ENCODE measurements at places on chromosomes 4 and X.

DNA sequence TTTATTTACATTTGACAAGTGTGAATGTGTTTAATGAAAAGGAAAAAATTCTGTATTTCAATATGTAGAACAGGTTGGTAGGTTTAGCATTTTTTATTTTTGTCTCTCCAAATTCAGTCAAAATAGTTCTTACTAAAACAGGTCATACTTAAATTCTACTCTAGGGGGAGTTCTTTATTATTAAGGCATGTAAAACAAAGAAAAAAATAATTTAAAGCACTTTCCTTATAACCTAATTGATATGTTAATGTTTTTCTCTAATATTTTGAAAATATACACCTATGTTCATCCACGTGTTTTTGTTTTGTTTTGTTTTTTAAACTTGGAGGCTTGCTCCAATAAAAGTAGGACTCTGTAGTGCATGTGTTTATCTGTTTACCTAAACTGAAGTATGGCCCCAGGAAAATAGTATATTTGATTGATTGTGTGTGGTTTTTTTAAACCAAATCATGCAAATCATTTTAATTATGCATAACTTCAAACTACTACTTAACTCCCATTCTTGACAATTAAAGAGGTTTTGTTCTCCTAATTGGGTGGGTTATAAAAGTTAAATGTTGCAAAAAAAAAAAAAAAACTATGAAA is 562.7 kb downstream of the RPA4 start:
- H3K36me3 ChIP-seq, result no peaks in the 10 kb centered on the region
- no peak overlapping the region for H3K4me3 ChIP-seq
- DNase-seq, result no peak
- H3K4me1 ChIP-seq, result peaks cover 1% of the 10 kb centered on the region

GRCh38 chr4:211033-211511 is 86.8 kb downstream of the ZNF718 start:
- DNase-seq, result no peak
- no peaks in the 10 kb centered on the region for H3K27me3 ChIP-seq
- H3K27ac ChIP-seq, result no peak overlapping the region
- H3K4me1 ChIP-seq, result peaks cover 3% of the 10 kb centered on the region
- H3K36me3 ChIP-seq, result peaks cover 17% of the 10 kb centered on the region
- no peak overlapping the region for H3K4me3 ChIP-seq

DNA sequence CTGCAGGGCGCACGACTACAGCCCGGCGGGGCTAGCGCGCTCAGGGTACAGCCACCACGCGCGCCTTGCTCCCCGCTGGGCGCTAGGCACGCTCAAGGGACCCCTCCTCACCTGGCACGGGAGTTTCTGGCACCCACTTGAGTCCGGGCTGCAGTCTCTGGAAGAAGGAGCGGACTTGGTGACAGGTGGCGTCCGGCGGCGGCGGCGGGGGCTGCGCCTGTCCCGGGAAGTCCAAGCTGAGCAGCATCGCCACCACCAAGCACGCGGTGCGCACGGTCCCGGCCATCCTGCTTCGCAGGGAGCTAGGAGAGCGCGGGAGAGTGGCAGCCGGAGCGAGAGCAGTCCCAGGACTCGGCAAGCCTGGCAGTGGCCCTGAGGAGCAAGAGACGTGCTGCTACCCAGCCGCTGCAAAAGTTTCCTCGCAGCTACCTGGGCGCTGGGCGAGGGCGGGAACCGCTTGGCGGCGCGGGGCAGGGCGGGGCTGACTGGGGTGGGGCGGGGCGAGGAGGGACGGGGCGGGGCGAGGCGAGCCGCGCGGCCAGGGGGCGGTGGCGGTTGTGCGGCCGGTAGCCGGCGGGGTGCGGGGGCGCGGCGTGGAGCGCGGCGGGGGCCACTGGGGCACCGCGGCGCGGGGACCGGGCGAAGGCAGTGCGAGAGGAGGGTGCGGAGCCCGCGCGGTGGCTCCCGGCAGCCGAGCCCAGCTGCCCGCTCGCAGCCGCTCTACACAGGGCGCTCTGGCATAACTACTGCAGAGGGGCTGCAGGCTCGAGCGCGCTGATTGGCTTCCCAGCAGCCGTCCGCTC is at the start of gene GPC3:
GPC3 (minus strand) TSS at position 431 of the 803 bp plus-strand sequence.
- peaks cover 16% of the 10 kb centered on the region for H3K27me3 ChIP-seq
- no peaks in the 10 kb centered on the region for H3K36me3 ChIP-seq
- H3K27ac ChIP-seq, result peak within 1 kb of the TSS; percentile 90
- peak within 1 kb of the TSS; percentile 81 for H3K4me3 ChIP-seq

DNA sequence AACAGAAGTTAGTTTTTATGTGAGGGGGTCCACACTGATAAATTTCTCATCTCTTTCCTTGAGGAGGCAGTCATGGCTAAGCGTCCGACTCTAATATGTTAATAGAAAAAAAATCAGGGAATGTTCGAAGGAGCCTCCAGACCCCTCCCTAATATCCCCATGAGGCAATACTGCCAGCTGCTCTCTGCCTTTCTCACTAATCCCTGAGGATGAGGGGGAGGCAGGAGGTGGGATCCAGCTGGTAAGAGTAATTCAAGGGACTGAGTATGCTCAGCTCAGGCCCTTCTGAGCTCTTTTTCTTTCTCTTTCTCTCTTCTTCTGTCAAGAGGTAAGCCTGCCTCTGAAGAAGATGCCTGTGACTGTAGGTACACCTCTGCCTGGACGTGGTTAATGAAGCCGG is 51.7 kb downstream of the PIR start:
- H3K27me3 ChIP-seq, result no peaks in the 10 kb centered on the region
- DNase-seq, result no peak
- no peak overlapping the region for H3K4me3 ChIP-seq
- peaks cover 4% of the 10 kb centered on the region for H3K36me3 ChIP-seq
- H3K4me1 ChIP-seq, result peaks cover 7% of the 10 kb centered on the region

- H3K27ac ChIP-seq, result no peak overlapping the region
- H3K4me1 ChIP-seq, result peaks cover 4% of the 10 kb centered on the region
- peaks cover 12% of the 10 kb centered on the region for H3K27me3 ChIP-seq
- no peak for DNase-seq
- H3K36me3 ChIP-seq, result no peaks in the 10 kb centered on the region
- no peak overlapping the region for H3K4me3 ChIP-seq
Measured at GRCh38 chrX:153476666-153477363, 6.4 kb upstream of the HAUS7 start.

DNA sequence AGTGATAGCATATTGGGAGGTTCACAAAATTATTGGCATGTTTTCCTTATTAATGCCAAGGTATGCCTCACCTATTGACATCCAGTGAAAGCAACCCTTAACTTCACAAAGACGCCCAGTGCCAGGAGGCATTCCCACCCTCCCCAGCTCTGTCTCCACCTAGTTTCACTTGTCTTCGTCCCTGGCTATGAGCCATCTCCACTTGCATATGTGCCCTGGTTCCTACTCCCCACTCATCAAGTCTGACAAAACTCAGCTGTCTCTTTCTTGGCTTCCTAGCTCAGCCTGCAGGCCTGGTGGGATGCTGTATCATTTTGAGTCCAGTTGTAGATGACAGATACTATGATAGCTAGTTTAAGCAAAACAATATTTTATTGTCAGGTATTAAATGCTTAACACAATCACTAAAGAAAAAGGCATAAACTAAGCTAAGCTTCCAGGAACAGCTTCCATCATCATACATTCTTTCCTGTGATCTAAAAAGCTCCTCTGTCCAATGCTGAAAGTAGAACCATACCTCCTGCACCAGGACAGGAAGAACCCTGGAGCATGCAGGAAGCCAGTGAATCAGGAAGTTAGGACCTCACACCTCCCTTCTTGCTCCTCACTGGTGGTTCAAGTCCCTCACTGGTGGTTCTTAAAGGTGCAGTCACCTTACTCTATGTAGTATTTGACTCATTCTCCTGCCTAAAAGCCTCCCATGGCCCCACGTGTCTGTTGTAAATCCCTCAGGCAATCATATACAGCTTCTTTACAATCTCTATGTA is 410.3 kb upstream of the RASGEF1B start:
- H3K27me3 ChIP-seq, result no peaks in the 10 kb centered on the region
- H3K27ac ChIP-seq, result no peak overlapping the region
- H3K36me3 ChIP-seq, result no peaks in the 10 kb centered on the region
- DNase-seq, result no peak

GRCh38 chr4:34182306-34182705 is 2062.0 kb downstream of the ARAP2 start:
- H3K4me3 ChIP-seq, result no peak overlapping the region
- no peaks in the 10 kb centered on the region for H3K36me3 ChIP-seq
- DNase-seq, result no peak
- no peaks in the 10 kb centered on the region for H3K4me1 ChIP-seq

- H3K4me1 ChIP-seq, result peaks cover 17% of the 10 kb centered on the region
- no peak overlapping the region for H3K27ac ChIP-seq
- H3K27me3 ChIP-seq, result no peaks in the 10 kb centered on the region
- H3K36me3 ChIP-seq, result no peaks in the 10 kb centered on the region
- DNase-seq, result no peak
Measured at GRCh38 chr4:16230308-16230707, 4.0 kb upstream of the TAPT1 start.

DNA sequence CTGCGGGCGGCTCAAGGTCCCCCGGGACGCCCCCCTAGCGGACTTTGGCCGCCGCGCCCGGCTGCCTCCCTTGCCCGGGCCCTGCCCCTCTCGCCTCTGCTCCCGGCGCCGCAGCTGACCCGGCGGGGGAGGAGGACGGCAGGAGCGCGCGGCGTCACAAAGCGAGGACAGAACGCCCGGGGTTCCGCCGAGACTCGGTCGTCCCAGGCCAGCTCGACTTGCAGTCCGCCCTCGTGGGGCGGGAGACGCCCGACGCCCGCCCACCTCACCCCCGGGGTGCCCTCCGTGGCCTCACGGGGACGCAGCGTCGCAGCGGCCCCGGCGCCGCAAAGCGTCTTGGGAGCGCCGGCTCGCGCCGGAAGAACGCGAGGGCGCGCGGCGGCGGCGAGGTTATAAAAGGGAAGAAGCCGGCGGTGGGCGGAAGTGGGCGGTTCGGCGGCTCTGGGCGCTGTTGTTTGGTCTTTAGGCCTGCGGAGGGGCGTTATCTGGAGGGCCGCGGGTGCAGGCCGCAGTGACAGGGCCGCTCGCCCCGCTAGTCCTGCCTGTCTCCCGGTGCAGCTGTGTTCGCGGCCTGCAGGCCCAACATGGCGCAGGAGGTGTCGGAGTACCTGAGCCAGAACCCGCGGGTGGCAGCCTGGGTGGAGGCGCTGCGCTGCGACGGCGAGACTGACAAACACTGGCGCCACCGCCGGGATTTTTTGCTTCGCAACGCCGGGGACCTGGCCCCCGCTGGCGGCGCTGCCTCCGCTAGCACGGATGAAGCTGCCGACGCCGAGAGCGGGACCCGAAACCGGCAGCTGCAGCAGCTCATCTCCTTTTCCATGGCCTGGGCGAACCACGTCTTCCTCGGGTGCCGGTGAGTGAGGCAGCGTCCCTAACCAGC is at the start of gene CDKN2AIP:
CDKN2AIP (plus strand) TSS at position 423 of the 883 bp plus-strand sequence; CDS start at position 585, 162 bp downstream.
- H3K4me3 ChIP-seq, result peak within 1 kb of the TSS; percentile 96
- DNase-seq, result peak; percentile 87
- H3K27me3 ChIP-seq, result no peaks in the 10 kb centered on the region
- peak within 1 kb of the TSS; percentile 99 for H3K27ac ChIP-seq
- peaks cover 32% of the 10 kb centered on the region for H3K4me1 ChIP-seq
- H3K36me3 ChIP-seq, result peaks cover 14% of the 10 kb centered on the region

GRCh38 chr4:51932261-51932660 is 87.9 kb downstream of the LRRC66 start:
- no peak for DNase-seq
- no peak overlapping the region for H3K27ac ChIP-seq
- no peaks in the 10 kb centered on the region for H3K27me3 ChIP-seq
- no peak overlapping the region for H3K4me3 ChIP-seq
- H3K4me1 ChIP-seq, result no peaks in the 10 kb centered on the region
- H3K36me3 ChIP-seq, result no peaks in the 10 kb centered on the region

DNA sequence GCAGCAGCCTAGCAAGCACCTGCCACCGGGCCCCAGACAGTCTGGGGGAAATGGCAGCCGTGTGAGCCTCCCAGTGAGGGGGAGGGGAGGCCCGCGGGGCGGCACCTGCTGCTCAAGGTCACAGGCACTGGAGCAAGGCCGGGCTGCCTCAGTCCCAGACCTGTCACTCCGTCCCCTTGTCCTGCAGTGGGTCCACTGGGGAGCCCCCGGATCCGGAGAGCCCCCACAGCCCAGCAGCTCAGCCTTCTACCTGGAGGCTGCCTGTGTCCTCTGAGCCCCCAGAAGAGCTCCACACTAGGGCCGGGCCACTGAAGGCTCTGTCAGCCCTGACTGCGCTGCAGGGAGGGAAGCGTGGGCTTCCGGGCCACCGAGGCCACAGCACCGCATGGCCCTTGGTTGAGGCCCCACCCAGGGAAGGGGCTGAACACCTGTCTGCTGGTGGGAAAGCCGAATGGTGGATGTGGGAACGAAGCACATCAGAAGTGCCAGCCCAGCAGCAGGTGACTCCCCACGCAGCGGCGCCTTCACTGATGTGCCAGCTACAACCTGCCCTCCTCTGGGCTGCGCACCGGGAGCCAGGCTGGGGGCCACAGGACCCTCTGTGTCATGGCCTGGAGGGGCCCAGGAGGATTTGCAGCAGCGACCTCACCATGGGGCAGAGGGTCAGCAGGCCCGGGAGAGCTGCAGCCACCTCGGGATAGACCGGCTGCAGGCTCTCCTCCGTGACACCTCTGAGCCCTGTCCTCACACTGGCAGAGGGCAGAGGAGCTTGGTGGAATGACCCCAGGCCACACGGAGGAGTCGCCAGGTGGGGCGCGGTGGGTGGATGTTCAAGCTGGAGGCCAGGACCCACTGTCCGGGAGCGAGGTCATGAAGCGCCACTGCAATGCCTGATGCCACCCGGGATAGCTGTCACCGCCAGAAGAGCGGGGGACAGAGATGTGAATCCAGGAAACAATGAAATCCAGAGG is 35.0 kb upstream of the MXD4 start:
- peaks cover 15% of the 10 kb centered on the region for H3K27me3 ChIP-seq
- H3K4me3 ChIP-seq, result no peak overlapping the region
- H3K4me1 ChIP-seq, result peaks cover 4% of the 10 kb centered on the region
- peak overlapping the region; percentile 45 for H3K27ac ChIP-seq
- no peak for DNase-seq
- peaks cover 2% of the 10 kb centered on the region for H3K36me3 ChIP-seq

DNA sequence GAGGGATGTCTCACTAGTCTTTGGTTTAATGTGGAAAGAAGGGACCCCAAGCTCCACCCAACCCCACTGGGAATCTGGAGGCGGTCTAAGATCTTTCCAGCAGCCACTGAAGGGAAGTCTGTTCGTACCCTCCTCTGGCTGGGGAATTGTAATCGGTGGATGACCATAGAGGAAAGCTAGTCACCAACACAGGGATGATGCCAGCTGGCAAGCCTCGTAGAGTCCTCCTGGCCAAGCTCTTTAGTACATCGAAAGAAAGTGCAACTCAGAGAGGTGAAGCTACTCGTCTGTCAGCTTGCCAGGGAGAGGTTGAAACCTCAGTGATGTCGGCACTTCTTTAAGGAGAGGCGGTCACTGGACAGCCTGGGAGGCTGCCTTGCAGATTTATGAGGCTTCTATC is 58.7 kb downstream of the MAMLD1 start:
- H3K4me1 ChIP-seq, result no peaks in the 10 kb centered on the region
- H3K36me3 ChIP-seq, result peaks cover 1% of the 10 kb centered on the region
- DNase-seq, result no peak
- H3K4me3 ChIP-seq, result no peak overlapping the region
- no peaks in the 10 kb centered on the region for H3K27me3 ChIP-seq

DNA sequence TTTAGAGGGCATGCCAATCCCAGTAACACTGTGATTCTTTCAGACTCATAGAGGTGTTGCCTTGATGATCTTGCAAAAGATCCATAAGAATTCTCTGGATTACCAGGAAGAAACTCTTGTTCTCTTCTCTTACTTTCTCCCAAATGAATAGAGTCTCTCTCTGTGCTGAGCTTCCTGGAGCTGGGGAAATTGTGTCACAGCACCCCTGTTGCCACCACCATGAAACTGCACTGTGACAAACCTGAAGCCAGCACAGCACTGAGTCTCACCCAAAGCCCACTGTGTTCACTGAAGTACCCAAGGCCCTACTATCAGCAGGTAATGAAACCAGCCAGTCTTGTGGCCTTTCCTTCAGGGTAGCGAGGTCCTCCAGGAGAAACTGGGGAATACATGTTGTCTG is 332.7 kb upstream of the FGF16 start:
- no peaks in the 10 kb centered on the region for H3K36me3 ChIP-seq
- no peak for DNase-seq
- no peak overlapping the region for H3K27ac ChIP-seq
